ENCODE measurements at places on chromosomes 12 and 14.

DNA sequence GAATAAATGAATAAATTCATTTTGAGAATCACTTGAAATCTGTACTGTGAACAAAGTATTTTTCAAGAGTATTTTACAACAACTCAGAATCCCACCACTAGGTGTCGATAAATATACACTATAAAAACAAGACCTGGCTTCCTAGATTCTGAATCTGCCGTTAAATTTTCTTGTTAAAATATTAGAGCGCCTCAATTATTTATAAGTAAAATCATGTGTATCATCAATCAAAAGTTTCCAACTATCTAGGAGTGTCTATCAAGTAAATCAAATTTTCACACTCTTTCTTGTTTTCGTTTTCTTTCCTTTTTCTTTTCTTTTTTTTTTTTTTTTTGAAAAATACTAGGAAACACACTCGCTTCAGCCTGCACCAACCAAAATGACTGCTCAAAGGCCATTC is 179.2 kb upstream of the DCN start:
- no peak for DNase-seq

- no peak for DNase-seq
Observed at GRCh38 chr14:75978249-75978731, 3.5 kb downstream of the TGFB3 start.

- DNase-seq, result no peak
Observed at GRCh38 chr14:61780125-61780524, 17.9 kb downstream of the SNAPC1 start.

GRCh38 chr14:33707716-33708115 is 243.2 kb downstream of the EGLN3 start:
- no peak for DNase-seq

GRCh38 chr12:68767191-68767590 is 21.2 kb downstream of the SLC35E3 start:
- DNase-seq, result no peak

DNA sequence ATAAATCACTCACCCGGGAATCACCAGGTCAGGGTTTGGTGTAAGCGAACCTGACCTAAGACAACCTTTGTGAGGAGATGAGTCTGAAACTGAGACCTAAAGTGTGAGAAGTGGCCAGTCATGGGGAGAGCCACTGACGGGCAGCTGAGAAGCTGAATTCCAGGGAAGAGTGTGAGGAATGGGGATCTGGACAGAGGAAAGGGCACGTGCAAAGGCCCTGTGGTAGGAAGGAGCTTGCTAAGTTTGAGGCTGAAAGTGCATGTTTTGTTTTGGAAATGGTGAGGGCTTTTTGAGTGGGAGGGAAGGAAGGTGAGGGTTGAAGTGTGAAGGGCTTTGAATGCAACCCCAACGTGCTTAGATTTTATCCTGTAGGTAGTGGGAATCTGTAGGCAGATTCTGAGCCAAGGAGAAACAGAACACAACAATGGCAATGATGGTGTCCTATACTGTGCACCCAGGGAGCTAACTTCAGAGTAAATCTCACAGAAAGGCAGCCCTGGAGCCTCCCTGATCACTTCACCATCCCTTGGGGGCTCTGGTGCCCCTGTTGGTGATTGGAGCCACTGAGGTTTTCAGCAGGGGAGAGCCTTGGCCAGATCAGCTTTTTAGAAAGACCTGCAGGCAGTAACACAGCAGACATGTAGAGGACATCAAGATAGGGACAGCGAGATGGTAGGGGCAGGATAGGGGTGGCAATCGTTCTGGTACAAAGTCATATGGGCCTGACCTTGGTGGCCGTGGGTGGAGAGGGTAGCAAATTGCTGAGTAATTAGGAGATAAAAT is 37.5 kb upstream of the CHGA start:
- DNase-seq, result no peak

- no peak for DNase-seq
Observed at GRCh38 chr14:100389497-100390104, 66.5 kb downstream of the SLC25A47 start.

DNA sequence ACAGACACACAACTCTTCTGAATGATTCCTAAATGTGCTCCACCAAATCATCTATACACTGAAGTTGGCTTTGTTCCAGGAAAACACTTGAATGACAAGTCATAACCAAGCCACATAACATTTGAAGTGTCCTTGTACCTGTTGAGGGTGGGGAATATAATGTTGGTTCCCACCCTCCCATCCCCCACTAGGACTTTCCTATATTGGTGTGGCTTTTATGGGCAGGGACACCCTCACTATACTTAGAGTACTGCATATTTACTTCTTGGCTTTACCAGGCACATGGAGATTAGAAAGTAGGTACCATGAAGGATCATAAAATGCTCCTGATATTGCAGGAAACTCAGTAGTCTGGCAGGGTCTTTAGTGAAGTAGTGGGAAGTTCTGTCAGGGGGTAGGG is 9.7 kb upstream of the BHLHE41 start:
- no peak for DNase-seq

- no peak for DNase-seq
Observed at GRCh38 chr12:11836282-11837151, 187.0 kb downstream of the ETV6 start.

- no peak for DNase-seq
Observed at GRCh38 chr14:95855606-95856005, 21.0 kb upstream of the TUNAR start.

DNA sequence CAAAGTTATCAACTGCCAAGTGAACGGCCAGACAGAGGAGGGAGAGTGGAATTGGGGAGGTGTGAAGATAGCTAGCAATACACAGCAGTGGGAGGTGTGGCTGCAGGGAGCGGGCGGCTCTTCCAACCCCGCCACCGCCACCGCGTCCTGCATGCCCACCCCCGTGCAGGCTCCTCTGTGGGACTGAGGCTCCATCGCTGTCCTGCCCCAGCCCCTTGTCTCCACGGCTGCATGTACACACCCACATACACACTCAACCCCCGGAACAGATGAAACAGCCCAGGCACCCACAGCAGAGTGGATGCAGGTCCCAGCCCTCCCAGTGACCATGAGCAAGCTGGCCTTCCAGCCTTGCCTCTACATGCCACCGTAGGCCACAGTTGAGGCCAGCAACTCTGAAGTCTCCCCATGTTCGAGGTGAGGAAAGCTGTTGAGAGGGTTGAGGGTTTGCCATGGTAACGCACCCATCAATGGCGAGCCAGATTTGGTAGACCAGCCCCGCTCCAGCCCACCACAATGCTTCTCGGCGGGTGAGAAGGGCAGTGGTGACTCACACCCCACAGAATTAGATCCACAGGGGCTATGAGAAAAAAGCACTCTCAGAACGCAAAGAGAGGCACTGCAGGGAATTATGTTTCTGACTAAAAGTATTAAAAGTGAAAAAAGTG is 39.3 kb downstream of the PITPNM2 start:
- no peak for DNase-seq

DNA sequence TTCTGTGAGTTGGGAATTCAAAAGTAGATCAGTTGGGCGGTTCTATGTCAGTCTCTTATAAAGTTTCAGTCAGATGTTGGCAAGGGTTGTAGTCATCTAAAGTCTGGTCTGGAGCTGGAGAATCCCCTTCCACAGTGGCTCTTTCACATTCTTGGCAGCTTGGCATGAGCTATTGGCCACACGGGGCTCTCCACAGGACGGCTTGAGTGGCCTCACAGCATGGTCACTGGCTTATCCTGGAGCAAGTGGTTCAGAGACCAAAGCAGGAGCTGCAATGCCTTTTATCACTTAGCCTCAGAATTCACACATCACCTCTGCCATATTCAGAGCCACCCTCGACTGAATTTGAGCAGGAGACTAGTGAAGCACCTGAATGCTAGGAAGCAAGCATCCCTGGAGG is 7.1 kb upstream of the KICS2 start:
- DNase-seq, result no peak

Measured in NCI-H1930 (cell line).